Ovary (tissue), 10 donors: ENCODE measurements at places on chromosomes 4 and X. TPM values are rescaled to one million over a fixed set of nuclear protein-coding genes. Genes with fewer than 3 reads are reported as not detected.

- no peaks in the 10 kb centered on the region for H3K36me3 ChIP-seq
- no peak for DNase-seq
- no peaks in the 10 kb centered on the region for H3K27me3 ChIP-seq
- no peak overlapping the region for H3K4me3 ChIP-seq
These were observed 26.5 kb downstream of the STIM2 start for GRCh38 chr4:26887143-26887542.

GRCh38 chrX:76420237-76420636 is 7.3 kb upstream of the MAGEE1 start:
- H3K36me3 ChIP-seq, result no peaks in the 10 kb centered on the region
- no peaks in the 10 kb centered on the region for H3K27me3 ChIP-seq
- no peak overlapping the region for H3K27ac ChIP-seq
- no peaks in the 10 kb centered on the region for H3K4me1 ChIP-seq
- H3K4me3 ChIP-seq, result no peak overlapping the region

The NXF3 gene
- polyA plus RNA-seq, result 0.27 TPM

DNA sequence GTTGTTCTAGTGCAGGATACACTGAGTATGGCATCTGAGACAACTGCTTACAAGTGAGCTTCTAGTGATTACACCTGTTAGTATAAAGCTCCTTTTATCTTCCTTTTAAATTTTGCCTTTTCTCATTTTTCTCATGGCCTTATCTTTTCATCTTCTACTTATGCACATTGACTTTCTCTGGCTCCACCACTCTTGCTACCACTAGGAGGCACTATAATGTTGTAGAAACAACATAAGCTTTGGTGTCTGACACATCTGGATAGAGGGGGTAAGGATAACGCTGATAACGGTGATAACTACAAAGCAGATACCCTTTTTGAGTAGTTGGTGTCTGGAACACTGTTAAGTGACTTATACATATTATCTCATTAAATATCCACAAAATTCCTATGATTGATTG is 187.4 kb upstream of the TEX13C start:
- H3K4me1 ChIP-seq, result no peaks in the 10 kb centered on the region
- DNase-seq, result no peak
- H3K36me3 ChIP-seq, result no peaks in the 10 kb centered on the region
- no peaks in the 10 kb centered on the region for H3K27me3 ChIP-seq
- H3K27ac ChIP-seq, result no peak overlapping the region

The SPATA4 gene
- 0.22 TPM for polyA plus RNA-seq

DNA sequence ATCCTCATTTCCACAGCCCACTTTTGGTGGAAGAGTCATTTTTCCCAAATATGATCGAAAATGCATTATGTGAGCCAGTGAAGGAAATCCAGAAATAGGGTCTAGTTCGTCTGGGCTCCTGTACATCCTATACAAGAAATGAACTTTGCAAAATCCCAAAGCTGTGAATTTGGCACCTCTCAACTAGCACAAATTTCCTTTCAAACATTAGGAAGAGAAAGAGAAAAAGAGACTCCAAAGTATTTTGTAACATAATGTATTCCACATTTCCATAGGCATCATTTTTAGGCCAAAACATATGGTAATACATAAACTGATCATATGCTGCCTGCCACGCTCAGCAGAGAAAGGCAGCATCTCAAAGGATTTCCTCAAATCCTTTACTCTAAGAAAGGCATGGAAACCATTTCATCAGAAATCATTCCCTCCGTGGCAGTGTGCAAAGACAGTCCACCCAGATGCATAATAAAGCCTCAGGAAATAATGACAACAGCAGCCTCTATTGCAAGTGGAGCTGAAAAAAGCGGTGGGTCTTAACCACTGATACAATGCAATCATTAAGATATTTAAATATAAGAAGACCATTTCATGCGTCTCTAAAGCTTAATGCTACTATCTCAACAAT is 56.8 kb downstream of the ANOS1 start:
- H3K36me3 ChIP-seq, result no peaks in the 10 kb centered on the region
- no peaks in the 10 kb centered on the region for H3K27me3 ChIP-seq
- no peaks in the 10 kb centered on the region for H3K4me1 ChIP-seq
- no peak overlapping the region for H3K4me3 ChIP-seq
- no peak for DNase-seq
- H3K27ac ChIP-seq, result no peak overlapping the region

The GAGE2A gene
- not detected for polyA plus RNA-seq

The ARHGEF6 gene
- 13.6 TPM for polyA plus RNA-seq

- H3K4me1 ChIP-seq, result no peaks in the 10 kb centered on the region
- no peaks in the 10 kb centered on the region for H3K36me3 ChIP-seq
- no peak for DNase-seq
- H3K27me3 ChIP-seq, result no peaks in the 10 kb centered on the region
- H3K27ac ChIP-seq, result no peak overlapping the region
These were observed 238.4 kb upstream of the PRKX start for GRCh38 chrX:3951859-3952258.

The HPGDS gene
- 7.4 TPM for polyA plus RNA-seq

GRCh38 chr4:6199422-6199921 is 877 bp downstream of the JAKMIP1 start:
- H3K27me3 ChIP-seq, result no peaks in the 10 kb centered on the region
- H3K4me1 ChIP-seq, result no peaks in the 10 kb centered on the region
- no peaks in the 10 kb centered on the region for H3K36me3 ChIP-seq
- DNase-seq, result peak; percentile 21

The OTC gene
- 0.46 TPM for polyA plus RNA-seq
